NAMALWA (cell line): ENCODE measurements at places on chromosomes 4 and X.

- DNase-seq, result peak; percentile 9
Observed at GRCh38 chr4:148053298-148054003, 321.6 kb downstream of the ARHGAP10 start.

DNA sequence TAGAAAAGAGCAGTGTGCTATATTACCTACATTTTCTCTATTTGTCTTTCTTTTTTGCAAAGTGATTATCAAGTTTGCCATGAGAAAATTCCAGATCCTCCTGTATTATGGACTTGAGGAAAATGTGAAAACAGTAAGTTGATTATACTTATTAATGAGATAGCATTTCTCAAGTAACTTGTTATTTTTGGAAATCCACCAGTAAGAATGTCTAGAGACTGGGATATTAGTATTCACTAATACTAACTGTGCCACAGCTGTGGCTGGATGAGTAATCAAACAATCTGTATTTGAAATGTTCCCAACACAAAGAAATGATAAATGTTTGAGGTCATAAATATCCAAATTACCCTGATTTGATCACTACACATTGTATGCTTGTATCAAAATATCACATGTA is 147.0 kb upstream of the CTSO start:
- DNase-seq, result no peak

GRCh38 chr4:42150653-42151567 is 1.5 kb downstream of the BEND4 start:
- DNase-seq, result peak; percentile 71

DNA sequence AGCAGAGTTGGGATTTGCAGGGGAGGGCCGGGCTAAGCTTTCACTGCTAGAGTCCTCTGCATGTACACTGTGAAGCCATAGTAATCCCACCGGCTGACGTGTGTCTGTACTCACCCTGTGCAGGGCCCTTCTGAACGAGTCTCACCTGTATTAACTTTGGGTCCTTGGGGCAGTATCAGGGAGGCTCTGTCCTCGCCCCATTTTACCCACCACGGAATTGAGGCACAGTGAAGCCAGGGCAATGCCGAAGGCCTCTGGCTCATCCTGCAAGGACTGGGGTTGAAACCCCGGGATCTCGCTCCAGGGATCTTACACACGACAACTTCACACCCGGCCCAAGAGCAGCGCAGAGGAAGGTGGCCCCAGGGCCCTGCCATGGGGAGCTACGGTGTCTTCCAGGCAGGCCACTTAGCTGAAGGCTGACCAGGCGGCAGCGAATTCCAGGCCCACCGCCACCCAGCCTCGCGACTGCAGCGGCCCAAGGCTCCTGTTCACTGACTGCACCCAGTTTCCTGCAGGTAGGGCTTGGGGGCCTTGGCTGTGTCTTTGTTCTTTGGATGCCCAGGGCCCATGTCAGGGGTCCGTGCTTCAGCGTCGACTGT is 75.5 kb upstream of the ADRA2C start:
- no peak for DNase-seq

DNA sequence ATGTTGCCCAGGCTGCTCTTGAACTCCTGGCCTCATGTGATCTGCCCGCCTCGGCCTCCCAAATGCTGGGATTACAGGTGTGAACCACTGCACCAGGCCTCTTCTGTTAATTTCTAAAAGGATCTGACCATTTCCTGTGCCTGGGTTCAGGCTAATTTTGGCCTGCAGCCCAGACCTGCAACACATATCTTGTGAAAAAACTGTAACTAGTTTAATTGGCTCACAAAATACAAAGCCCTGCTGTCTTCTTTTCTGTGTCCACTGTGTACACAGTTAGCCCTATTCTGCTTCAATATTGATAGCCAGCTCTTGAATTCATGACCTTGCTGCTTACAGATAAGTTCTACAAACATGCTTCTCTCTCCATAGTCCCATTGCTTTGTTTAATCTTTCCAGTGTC is 753.5 kb downstream of the PDHA2 start:
- DNase-seq, result no peak

DNA sequence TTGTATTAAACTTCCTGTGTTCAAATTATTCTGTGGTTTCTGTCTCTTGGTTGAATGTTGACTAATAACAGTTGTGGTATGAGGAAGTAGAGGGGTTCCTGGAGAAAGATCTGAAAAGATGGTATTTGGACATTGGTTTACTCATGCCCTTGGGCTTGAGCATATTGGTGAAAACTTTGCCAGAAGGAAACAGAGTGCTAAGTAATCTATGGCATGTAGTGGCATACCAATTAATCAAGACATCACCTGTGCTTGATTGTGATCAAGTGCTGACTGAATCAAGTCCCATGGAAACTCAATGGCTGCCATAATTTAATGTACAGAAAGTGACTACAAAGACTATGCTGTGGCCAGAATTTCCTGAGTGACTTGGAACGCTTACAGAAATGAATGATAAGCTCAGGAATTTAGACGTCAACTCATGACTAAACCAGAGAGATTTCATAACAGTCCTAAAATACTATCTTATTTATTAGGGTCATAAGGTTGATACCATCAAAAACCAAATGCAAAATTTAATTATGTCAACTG is 2062.9 kb downstream of the ARAP2 start:
- DNase-seq, result no peak

DNA sequence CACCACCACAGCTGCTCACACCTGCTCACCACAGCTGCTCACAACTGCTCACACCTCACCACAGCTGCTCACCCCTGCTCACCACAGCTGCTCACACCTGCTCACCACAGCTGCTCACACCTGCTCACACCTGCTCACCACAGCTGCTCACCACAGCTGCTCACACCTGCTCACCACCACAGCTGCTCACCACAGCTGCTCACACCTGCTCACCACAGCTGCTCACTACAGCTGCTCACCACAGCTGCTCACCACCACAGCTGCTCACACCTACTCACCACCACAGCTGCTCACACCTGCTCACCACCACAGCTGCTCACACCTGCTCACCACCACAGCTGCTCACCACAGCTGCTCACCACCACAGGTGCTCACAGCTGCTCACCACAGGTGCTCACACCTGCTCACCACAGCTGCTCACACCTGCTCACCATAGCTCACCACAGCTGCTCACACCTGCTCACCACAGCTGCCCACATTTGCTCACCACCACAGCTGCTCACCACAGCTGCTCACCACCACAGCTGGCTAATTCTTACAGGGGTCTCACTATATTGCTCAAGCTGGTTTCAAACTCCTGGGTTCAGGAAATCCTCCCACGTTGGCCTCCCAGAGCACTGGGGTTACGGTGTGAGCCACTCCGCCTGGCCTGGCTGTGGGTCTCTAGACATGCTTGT is 30.4 kb upstream of the CPLX1 start:
- DNase-seq, result peak; percentile 21

GRCh38 chr4:174658246-174658645 is 136.0 kb upstream of the HPGD start:
- DNase-seq, result no peak

GRCh38 chr4:114108869-114109268 is 129.4 kb upstream of the ARSJ start:
- no peak for DNase-seq

GRCh38 chr4:17029964-17030363 is 131.5 kb upstream of the LDB2 start:
- DNase-seq, result no peak

DNA sequence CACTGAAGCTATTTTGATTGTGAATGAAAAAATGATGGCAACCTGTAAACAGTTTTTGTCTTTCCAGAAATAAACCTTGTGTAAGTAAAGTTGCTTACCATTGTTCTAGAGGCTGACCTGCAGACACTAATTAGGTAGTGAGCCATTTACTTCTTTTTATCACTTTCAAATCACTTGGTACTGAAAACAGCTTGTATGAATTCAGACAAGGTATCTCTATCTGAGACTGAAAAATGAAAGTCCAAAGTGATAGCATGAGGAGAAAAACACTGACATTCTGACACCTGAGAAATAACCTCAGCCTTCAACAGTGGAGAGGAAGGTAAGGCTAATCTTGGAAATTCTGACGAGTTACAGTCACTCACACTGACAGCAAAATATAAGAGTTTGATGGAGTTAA is 238.8 kb downstream of the GPC3 start:
- no peak for DNase-seq

DNA sequence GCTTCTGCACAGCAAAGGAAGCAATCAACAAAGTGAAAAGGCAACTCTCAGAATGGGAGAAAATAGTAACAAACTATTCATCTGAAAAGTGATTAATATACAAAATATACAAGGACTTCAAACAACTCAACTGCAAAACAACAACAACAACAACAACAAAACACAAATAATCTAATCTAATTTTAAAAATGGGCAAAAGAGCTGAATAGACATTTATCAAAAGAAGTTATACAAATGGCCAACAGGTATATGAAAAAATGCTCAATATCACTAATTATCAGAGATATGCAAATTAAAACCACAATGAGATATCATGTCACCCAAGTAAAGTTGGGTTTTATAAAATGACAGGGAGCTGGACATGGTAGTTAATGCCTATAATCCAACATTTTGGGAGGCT is 602.8 kb upstream of the DIAPH2 start:
- DNase-seq, result no peak

- peak; percentile 25 for DNase-seq
Observed at GRCh38 chrX:101803451-101803850, 128.4 kb downstream of the ZMAT1 start.

DNA sequence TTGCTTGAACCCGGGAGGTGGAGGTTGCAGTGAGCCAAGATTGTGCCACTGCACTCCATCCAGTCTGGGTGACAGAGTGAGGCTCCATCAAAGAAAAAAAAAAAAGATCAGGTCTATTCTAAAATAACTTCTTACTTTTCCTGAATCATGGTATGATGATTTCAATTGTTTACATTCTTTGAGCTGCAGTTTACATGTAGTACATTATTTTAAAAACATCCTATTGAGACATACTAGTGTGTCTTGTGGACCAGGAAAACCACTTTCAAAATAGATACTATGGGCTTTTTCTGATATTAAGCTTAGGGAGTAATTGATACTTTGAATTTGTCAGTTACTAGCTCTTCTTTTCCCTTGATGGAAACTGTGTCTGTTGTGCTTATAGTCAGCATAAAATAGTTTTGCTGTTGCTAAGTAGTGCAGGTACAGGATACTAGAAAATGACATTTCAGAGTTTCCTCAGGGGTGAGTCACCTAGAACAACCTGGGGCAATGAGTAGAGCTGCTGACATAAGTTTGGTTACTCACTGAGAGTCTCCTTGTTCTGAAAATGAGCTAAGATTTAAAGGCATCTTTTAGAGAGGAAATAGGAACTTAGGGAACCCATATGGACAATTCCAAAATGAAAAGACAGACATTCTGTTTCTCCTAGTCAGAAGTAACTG is 53.2 kb upstream of the C4orf54 start:
- no peak for DNase-seq

DNA sequence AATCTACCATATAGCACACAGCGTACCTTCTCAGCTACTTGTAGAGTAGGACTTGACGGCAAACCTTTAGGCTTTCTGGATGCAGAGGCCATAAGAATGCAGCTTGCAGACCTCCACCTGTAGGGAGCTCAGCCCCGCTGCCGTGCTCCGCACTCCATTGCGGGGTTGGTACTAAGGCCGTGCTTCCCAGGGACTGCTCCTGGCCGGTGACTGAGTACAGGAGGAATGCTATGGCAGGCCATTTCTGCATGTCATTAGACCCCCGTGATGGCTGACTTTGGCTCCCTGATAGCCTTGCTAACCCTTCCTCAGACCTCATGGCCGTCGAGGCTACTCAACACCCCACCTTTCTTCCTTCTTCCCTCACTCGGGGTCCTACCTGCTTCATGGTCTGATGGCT is 26.4 kb downstream of the TIGD2 start:
- no peak for DNase-seq

GRCh38 chr4:15912961-15913630 is 25.4 kb downstream of the FGFBP1 start:
- DNase-seq, result no peak

- DNase-seq, result peak; percentile 76
Observed at GRCh38 chrX:51395810-51396728, 63.4 kb downstream of the NUDT10 start.

DNA sequence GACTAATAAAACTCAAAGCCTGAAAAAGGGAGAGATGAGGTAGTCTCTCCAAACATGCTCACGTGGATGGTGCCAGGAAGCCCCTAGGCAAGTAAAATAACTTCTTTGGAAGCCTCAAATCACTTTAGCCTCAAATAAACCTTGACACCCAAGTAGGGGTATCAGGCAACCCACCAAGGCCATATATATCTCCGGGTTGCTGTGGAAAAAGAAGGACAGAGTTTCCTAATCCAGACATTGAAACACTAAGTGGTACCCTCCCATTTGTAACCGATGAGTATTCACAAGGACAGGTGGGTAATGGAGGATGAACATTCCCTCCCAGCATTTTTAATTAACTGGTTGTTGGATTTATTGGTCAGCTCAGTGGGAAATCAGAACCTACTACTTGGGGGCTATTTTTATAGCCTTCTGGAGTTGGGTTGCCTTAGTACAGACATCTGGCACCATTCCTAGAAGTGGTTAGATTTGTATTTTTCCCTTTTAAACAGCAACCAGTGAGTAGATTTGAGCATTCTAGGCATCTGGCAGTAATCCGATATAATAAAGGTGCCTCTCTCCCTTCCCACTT is 87.7 kb downstream of the GPC3 start:
- no peak for DNase-seq

GRCh38 chr4:38676986-38677385 is 13.0 kb downstream of the KLF3 start:
- DNase-seq, result no peak

- no peak for DNase-seq
Observed at GRCh38 chr4:165517216-165517615, 138.4 kb downstream of the CPE start.

DNA sequence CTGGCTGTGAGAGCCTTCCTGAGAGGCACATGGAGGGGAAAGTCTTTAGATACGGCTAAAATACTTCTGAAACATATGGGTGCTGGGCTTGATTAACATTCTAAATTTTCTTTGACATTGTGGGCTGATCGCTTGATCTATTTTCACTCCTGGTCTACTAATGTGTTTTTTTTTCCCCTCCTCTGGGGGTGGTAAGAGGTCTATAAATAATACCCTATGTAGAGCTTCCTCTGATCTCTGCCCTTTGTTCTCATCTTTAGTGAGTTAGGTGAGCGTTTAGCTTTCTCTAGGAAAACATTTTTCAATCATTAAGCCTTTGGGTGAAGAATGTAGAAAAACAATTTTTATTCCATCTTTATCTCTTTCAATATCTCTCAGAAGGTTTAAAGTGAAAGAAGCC is 9.8 kb downstream of the SLC4A4 start:
- DNase-seq, result no peak

GRCh38 chr4:7761312-7761711 is 178.3 kb downstream of the AFAP1 start:
- DNase-seq, result no peak

- peak; percentile 3 for DNase-seq
Observed at GRCh38 chrX:77415161-77415560, 32.0 kb upstream of the FGF16 start.

GRCh38 chr4:89324671-89325070 is 17.1 kb upstream of the GPRIN3 start:
- peak; percentile 61 for DNase-seq
